ENCODE measurements at places on chromosomes 1 and 21. TPM values are rescaled to one million over a fixed set of nuclear protein-coding genes. Genes with fewer than 3 reads are reported as not detected.

DNA sequence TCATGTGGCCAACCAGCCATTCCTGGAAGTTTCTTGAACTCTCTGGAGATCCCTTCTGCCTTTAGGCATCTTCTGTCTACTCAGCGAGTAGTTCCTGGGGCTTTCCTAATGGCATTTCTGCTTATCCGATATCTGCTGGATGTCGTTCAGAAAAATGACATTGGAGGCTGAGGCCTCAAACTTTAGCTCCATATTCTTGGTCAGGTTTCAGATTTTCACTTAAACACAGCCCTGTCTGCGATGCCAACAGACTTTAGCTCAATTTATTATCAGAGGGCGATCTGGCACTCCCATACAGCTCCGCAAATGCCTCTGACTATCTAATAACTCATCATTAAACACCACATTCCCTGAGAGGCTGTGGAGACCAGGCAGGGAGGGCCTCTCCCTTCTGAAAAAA lies 46.3 kb upstream of the ETS2 start:
- no peak for DNase-seq

DNA sequence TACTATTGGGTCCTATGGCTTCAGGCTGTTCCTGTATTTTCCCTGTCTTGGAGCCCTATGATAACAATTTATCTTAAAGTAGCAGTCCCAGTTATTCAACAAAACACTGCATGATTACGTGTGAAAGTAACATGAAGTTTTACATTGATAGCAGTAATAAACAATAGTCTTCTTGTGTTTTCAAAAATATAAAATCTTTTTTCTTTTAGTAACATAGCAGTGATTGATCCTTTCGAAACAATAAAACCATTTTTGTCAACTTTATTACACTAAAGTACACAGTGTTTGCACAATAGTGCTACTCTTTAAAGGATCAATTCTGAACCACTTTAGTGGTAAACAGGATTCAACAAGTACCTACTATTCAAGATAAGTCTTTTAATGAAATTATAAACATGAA lies 90.6 kb downstream of the GPATCH2 start:
- DNase-seq: no peak

- DNase-seq: no peak
These were observed 96.7 kb downstream of the ABCA4 start for GRCh38 chr1:94024104-94024792.

DNA sequence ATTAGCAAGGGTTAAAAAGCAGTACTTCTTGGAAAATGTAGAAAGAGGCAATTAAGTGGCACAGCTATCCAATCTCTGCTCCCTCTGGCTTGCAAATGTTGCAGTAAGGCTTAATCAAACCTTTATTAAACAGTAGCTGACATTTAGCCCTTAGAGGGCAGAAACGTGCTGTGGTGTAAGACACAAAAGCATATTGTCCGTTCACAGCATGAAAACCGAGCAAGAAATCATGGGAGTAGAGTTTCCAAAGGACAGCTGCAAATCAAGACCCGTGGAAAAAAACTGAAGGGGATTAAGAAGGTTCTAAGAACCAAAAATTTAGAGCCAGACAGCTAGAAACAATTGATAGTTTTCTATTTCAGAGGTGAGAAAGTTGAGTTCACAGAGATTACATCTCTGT lies 13.1 kb downstream of the ZP4 start:
- no peak for DNase-seq

- DNase-seq: no peak
These were observed 38.4 kb downstream of the F3 start for GRCh38 chr1:94503153-94503552.

GRCh38 chr1:55466373-55466772 lies 251.2 kb upstream of the USP24 start:
- no peak for DNase-seq

GRCh38 chr21:44487831-44488230 lies 32.5 kb downstream of the LRRC3 start:
- DNase-seq: no peak

The F3 gene
- 18.8 TPM for total RNA-seq

The SUSD4 gene
- 81.7 TPM for total RNA-seq

The RAB42 gene
- 1.8 TPM for total RNA-seq

The HSPB7 gene
- 2,365 TPM for total RNA-seq

The RIPPLY3 gene
- not detected for total RNA-seq

All from right cardiac atrium (tissue), 5 donors.